ENCODE measurements at places on chromosomes 12 and 14. TPM values are rescaled to one million over a fixed set of nuclear protein-coding genes. Genes with fewer than 3 reads are reported as not detected.

Gene ADAM21
- not detected for total RNA-seq

GRCh38 chr12:62933602-62934238, 1.2 kb downstream of the PPM1H start:
- no peak overlapping the region for H3K27ac ChIP-seq
- peaks cover 13% of the 10 kb centered on the region for H3K27me3 ChIP-seq
- DNase-seq = no peak
- H3K36me3 ChIP-seq = no peaks in the 10 kb centered on the region

GRCh38 chr14:102668291-102668873, 75.9 kb downstream of the RCOR1 start:
- no peak for DNase-seq
- no peak overlapping the region for H3K4me3 ChIP-seq
- H3K27ac ChIP-seq = no peak overlapping the region

- no peaks in the 10 kb centered on the region for H3K36me3 ChIP-seq
- no peak for DNase-seq
- H3K4me3 ChIP-seq = no peak overlapping the region
- no peak overlapping the region for H3K27ac ChIP-seq
- H3K4me1 ChIP-seq = no peaks in the 10 kb centered on the region
- no peaks in the 10 kb centered on the region for H3K27me3 ChIP-seq
Measured at GRCh38 chr14:29222006-29222405, 455.4 kb downstream of the FOXG1 start.

GRCh38 chr14:54918427-54918826, 15.8 kb upstream of the GCH1 start:
- H3K27me3 ChIP-seq = no peaks in the 10 kb centered on the region
- no peaks in the 10 kb centered on the region for H3K36me3 ChIP-seq
- H3K27ac ChIP-seq = no peak overlapping the region
- H3K4me3 ChIP-seq = no peak overlapping the region
- no peak for DNase-seq

- no peak for DNase-seq
- H3K36me3 ChIP-seq = peaks cover 64% of the 10 kb centered on the region
- H3K27me3 ChIP-seq = no peaks in the 10 kb centered on the region
Measured at GRCh38 chr14:23070262-23071129, 13.2 kb upstream of the CDH24 start.

Gene PLCZ1
- total RNA-seq = not detected

DNA sequence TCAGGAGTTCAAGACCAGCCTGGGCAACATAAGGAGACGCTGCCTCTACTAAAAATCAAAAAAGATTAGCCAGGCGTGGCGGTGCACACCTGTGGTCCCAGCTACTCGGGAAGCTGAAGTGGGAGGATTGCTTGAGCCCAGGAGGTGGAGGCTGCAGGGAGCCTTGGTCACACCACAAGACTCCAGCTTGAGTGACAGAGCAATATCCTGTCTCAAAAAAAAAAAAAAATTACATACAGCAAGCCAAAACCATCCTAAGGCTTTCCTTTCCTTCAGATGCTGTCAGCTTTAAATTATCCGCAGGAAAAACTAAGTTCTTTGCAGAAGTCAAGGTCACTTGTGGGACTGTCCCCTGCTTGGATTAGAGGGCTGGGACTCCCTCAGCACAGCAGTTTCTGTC, 1.3 kb downstream of the CS start:
- peaks cover 46% of the 10 kb centered on the region for H3K4me1 ChIP-seq
- peaks cover 21% of the 10 kb centered on the region for H3K36me3 ChIP-seq
- no peaks in the 10 kb centered on the region for H3K27me3 ChIP-seq
- H3K27ac ChIP-seq = peak overlapping the region; percentile 98
- DNase-seq = peak; percentile 18

Gene VPS37B
- 99.2 TPM for total RNA-seq

DNA sequence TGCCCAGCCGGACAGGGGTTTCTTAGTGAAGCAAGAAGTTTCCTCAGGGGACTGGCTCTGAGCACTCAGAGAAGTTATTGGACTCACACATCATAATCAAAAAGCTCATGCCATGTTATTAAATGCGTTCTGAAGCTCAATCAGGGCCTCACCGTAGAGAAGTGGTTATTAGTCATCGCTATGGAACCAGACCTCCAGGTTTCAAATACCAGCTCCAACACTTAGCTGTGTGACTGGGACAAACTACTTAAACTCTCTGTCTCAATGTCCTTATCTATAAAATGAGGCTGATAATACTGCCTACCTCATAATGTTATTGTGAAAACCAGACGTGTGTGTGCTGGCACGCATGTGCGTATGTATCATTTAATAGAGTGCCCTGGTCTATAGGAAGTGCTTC, 7.3 kb downstream of the STAT6 start:
- no peak overlapping the region for H3K27ac ChIP-seq
- no peak overlapping the region for H3K4me3 ChIP-seq
- peaks cover 14% of the 10 kb centered on the region for H3K4me1 ChIP-seq
- peaks cover 73% of the 10 kb centered on the region for H3K36me3 ChIP-seq
- DNase-seq = no peak

DNA sequence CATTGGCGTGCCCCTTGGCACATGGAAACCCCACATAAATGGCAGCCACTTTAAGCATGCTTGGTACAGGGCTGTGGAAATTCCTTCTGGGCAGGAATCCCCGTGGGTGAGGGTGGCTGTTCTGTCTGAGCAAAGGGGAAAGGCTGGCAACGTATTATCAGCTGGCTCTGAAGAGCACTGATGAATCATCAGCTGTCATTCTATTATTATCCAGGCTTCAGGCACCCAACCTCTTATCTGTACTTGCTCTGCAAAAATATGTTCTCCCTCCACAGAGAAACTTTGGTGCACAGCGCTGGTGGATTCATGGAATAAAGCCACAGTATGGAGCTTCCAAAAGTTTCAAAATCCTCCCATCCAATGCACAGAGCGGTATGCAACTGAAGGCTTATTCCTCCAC, 167.1 kb downstream of the TBX5 start:
- no peak overlapping the region for H3K4me3 ChIP-seq
- H3K27me3 ChIP-seq = no peaks in the 10 kb centered on the region
- DNase-seq = no peak
- H3K4me1 ChIP-seq = no peaks in the 10 kb centered on the region
- no peaks in the 10 kb centered on the region for H3K36me3 ChIP-seq
- no peak overlapping the region for H3K27ac ChIP-seq

DNA sequence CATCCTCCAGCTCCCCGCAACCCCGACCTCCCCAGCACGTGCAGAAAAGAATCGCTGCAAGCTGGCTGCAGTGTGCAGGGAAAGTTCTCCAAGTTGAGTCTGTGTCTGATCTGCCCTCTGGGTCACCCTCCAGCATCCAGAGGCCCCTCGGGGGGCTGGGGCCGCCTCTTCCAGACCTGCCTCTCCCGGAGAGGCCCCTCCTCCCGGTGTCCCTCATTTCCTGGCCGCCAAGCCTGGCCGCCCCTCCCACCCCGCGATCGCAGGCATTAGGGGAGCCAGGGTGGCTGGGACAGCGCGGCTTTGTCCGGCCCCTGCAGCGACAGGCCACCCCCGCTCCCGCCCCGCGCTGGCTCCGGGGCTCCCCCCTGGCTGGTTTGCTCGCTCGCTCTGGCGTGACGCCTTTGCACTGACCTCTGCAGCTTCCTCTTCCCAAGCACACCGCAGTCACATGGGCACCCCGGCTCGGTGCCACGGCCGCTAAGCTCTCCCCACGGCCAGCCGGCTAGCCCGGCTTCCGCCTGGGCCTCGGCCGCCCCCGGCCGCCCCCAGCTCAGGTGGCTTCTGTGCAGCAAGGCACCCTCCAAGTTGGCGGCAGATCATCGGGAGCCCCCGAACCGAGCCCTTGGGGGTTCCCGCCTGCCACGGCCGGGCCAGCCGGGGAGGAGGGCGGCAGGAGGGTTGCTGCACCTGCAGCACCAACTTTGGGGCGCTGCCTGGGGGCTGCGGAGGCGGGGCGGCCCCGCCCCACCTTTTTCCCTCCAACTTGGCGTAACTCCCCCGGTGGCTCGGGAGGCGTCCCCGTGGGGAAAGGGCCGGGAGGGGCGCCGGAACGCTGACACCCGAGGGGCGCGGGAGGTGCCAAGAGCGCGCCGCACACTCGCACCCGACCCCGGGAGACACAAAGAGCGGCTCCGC, 43.7 kb downstream of the KDM2B start:
- DNase-seq = peak; percentile 56
- H3K4me3 ChIP-seq = peak overlapping the region; percentile 57
- H3K27ac ChIP-seq = peak overlapping the region; percentile 93
- peaks cover 11% of the 10 kb centered on the region for H3K36me3 ChIP-seq
- H3K27me3 ChIP-seq = no peaks in the 10 kb centered on the region
- H3K4me1 ChIP-seq = peaks cover 41% of the 10 kb centered on the region

DNA sequence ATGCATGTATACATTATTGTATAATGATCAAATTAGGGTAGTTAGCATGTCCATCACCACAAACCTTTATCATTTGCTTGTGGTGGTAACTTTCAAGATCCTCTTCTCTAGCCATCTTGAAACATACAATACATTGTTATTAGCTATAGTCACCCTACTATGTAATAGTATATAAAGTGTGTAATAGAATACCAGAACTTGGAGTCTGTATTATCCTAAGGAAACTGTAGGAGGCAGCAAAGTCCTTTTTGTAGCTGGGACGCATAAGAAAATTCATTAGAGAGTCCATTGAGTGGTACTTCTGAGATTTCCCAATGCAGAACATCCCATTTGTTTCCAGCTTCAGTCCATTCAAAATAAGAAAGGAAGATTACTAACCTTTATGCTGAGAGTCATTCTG, 325.9 kb upstream of the LRFN5 start:
- H3K27ac ChIP-seq = no peak overlapping the region
- H3K36me3 ChIP-seq = no peaks in the 10 kb centered on the region
- H3K27me3 ChIP-seq = no peaks in the 10 kb centered on the region
- H3K4me1 ChIP-seq = no peaks in the 10 kb centered on the region

- no peaks in the 10 kb centered on the region for H3K36me3 ChIP-seq
- DNase-seq = no peak
- H3K4me3 ChIP-seq = peak overlapping the region; percentile 29
- H3K4me1 ChIP-seq = peaks cover 65% of the 10 kb centered on the region
- no peak overlapping the region for H3K27ac ChIP-seq
Measured at GRCh38 chr12:92029136-92029535, 116.5 kb downstream of the BTG1 start.

GRCh38 chr12:114286145-114286544, 119.8 kb downstream of the TBX5 start:
- H3K27ac ChIP-seq = no peak overlapping the region
- no peaks in the 10 kb centered on the region for H3K36me3 ChIP-seq
- H3K4me1 ChIP-seq = no peaks in the 10 kb centered on the region
- DNase-seq = no peak

- DNase-seq = no peak
- no peak overlapping the region for H3K27ac ChIP-seq
- H3K4me1 ChIP-seq = no peaks in the 10 kb centered on the region
- H3K4me3 ChIP-seq = no peak overlapping the region
- H3K36me3 ChIP-seq = peaks cover 45% of the 10 kb centered on the region
- no peaks in the 10 kb centered on the region for H3K27me3 ChIP-seq
Measured at GRCh38 chr12:113903381-113903863, 62.7 kb downstream of the RBM19 start.

DNA sequence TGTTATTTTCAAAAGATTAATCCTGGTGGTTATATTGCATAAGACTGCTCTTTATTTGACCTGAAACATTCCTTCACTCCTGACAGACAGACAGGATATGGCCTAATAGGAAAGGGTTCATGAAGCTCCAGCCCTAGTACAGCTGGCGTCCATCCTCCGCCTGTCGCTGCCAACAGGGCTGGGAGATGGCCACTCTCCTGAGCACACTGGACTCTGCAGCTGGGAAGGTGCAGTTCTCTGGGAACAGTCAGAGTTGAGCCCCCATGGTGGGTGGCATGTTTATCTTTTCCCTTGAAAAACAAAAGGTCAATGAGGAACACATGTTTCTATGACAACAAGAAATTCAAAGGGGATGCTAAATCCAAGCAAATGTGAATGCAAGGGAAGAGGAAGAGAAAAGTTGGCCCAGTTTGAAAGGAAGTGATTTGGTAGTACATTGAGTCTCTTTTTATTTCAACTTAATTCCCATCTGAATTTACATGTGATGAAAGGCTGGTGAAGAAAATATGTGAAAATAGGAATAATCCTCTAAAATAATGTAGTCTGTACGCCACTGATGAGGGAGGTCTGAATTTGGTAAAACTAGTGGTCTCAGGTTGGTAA, 89.9 kb upstream of the DCN start:
- no peaks in the 10 kb centered on the region for H3K27me3 ChIP-seq
- no peaks in the 10 kb centered on the region for H3K4me1 ChIP-seq
- no peak overlapping the region for H3K4me3 ChIP-seq
- no peaks in the 10 kb centered on the region for H3K36me3 ChIP-seq

Gene KLHL33
- total RNA-seq = 0.72 TPM

DNA sequence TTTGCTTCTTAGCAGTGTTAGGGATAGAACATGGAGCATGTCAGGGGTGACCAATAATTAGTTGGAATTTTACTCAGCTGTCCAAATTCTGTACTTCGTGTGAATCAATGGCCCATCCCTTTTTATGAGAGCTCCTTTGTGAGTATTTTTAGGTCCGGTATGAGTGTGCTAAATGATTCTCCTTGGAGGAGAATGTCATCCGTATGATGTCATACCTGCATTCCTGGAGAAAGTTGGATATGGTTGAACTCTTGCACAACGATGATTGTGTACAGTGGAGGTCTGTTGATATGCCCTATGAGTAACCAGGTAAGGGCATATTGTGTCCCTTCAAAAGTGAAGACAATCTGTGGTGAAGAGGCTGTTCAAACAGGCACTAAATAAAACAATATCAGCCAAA, 400.8 kb downstream of the GXYLT1 start:
- H3K4me3 ChIP-seq = no peak overlapping the region
- no peaks in the 10 kb centered on the region for H3K27me3 ChIP-seq
- no peak overlapping the region for H3K27ac ChIP-seq
- no peak for DNase-seq
- H3K36me3 ChIP-seq = no peaks in the 10 kb centered on the region

Gene PLEKHH1
- total RNA-seq = 0.15 TPM

DNA sequence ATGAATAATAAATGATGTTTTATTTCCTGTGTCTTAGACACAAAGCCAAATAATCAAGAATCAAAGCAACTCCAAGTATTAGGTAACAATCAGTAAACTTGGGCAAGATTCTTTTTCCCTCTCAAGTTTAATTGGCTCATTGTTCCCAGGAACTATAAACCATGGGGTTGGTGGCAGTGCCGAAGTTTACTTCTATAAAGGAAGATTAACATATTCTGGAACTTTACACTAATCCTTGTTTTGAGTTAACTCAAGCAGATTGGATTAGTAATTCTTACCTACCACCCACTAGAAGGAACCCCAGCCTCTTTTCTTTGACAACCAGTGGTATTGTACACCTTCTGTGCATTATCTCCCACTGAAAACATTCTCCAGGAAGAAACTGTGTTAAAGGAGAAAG, 197.1 kb downstream of the EXOC5 start:
- H3K4me1 ChIP-seq = no peaks in the 10 kb centered on the region
- peaks cover 13% of the 10 kb centered on the region for H3K27me3 ChIP-seq
- no peak for DNase-seq
- no peak overlapping the region for H3K27ac ChIP-seq
- H3K4me3 ChIP-seq = no peak overlapping the region
- no peaks in the 10 kb centered on the region for H3K36me3 ChIP-seq

Gene METTL17
- 75.9 TPM for total RNA-seq

GRCh38 chr12:89707703-89708564, 704 bp downstream of the ATP2B1 start:
- H3K27ac ChIP-seq = peak overlapping the region; percentile 93
- no peaks in the 10 kb centered on the region for H3K36me3 ChIP-seq
- no peaks in the 10 kb centered on the region for H3K27me3 ChIP-seq
- peak overlapping the region; percentile 97 for H3K4me3 ChIP-seq
- DNase-seq = peak; percentile 28
